SK-N-DZ (cell line): ENCODE measurements at places on chromosomes 3 and 15.

DNA sequence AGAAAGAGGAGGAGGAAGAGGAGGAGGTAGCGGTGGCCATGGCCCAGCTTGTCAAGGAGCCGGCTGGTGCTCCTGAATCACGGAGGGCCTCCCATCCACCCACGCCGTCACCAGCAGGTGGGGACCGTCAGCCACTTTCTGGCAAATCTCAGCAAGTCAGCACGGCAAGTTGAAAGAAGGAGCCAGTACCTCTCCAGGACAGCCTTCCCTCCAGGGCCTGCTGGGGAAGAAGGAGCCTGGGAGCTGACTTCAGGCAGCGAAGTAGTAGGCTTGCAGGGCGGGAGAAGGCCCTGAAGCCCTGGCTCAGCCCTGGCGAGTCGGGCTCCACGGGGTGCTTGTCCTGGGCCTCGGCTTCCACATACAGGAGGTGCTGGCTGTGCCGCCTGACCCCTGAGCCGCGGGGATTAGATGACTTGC is 99.2 kb upstream of the TRPM1 start:
- DNase-seq, result peak; percentile 84

DNA sequence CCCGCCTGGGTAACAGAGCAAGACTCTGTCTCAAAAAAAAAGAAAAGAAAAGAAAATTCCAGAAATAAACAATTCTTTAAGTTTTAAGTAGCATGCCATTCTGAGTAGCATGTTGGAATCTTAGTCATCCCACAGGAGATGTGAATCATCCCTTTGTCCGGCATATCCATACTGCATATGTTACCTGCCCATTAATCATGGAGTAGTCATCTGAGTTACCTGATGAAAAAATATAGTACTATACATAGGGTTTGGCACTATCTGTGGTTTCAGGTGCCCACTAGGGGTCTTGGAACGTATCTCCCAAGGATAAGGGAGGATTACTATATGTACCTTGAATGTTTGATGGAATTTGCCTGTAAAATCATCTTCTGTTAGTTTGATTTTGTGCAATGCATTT is 6.3 kb upstream of the CCR4 start:
- DNase-seq, result no peak

GRCh38 chr3:106206146-106206545 is 337.3 kb upstream of the CBLB start:
- DNase-seq, result no peak

DNA sequence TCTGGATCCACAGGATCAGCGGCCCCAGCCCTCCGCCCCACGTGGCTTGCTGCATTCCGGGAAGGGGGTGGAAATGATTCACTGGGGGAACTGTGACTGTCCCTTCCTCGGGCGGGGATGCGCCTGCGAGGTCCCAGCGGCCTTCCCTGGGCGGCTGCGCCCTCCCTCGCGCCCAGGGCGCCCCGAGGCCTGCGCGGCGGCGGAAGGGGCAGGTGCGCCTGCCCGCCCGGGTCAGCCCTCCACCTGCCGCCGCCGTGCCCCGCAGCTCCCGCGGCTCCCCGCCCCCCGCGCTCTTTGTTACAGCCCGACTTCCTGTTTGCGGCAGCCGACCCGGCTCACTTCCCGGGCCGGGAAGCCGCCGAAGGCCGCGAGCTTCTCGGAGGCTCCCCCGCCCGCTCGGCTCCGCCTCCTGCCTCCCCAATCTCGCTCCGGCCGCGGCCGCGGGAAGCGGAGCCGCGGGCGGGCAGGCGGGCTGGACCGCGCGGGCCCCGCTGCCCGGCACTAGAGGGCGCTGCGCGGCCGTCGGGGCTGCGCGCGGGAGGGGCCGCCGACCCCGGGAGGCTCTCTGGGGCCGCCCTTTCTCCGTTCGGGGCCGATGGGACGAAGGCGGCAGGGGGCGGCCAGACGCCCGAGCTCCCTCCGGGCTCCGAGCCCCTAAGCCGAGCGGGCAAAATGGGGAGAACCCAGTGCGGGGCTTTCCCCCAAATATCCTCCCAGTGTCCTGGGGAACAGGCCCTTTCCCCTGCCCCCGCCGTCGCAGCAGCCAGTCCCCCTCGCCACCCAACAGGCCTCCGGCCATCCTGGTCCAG is 11.5 kb upstream of the CHAC1 start:
- peak; percentile 74 for DNase-seq

- DNase-seq, result no peak
Observed at GRCh38 chr3:112470788-112471187, 28.5 kb downstream of the BTLA start.

DNA sequence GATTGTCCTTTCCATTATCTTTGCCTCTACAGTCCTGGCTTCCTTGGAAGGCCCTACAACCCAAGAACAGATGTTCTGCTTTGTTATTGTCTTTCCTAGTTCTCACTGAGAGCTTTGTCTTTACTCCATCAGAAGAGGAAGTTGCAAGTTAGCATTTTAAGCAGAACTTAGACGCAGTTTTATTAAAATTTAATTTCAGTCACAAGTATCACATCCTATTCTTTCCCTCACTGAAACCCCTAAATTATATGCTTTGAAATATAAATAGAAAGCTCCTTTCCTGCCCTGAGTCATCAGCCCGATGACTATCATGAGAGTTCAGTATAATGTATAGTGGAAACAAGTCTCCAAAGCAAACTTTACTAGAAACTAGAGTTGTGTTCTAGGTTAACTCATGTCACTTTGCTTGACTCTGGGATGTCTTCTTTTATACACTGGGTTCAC is 291.2 kb upstream of the RBMS3 start:
- DNase-seq, result no peak

GRCh38 chr15:77527831-77528231 is 104.9 kb downstream of the LINGO1 start:
- DNase-seq, result no peak

- no peak for DNase-seq
Observed at GRCh38 chr3:133115176-133115575, 77.0 kb downstream of the TMEM108 start.

GRCh38 chr3:193865339-193865738 is 270.6 kb upstream of the HES1 start:
- DNase-seq, result no peak

DNA sequence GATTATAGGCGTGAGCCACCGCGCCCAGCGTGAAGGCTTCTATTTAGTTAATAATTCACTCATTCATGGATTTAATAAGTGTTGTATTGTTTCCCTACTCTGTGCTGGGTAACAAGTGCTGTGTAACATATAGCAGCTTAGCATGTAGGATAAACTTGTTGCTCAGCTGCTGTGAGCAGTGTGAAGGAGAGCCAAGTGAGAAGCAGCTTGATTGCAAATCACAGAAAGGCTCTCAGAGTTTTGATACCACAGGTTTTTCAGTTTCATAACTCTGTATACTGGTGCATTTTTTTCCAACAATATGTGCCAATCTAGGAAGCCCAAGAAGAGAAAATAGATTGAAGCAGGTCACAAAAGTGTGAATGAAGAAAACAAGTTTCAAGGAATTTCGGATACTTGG is 48.4 kb downstream of the AGTR1 start:
- DNase-seq, result no peak

GRCh38 chr3:42394579-42395288 is 15.7 kb downstream of the LYZL4 start:
- no peak for DNase-seq
